AG08396 (cell line): ENCODE measurements at places on chromosomes 2 and 18.

GRCh38 chr2:35454966-35455638, 900.5 kb upstream of the CRIM1 start:
- DNase-seq = no peak

- DNase-seq = peak; percentile 93
Measured at GRCh38 chr2:38076710-38077430, 919 bp upstream of the CYP1B1 start.

GRCh38 chr2:197647961-197648690, 27.3 kb downstream of the RFTN2 start:
- DNase-seq = peak; percentile 52

DNA sequence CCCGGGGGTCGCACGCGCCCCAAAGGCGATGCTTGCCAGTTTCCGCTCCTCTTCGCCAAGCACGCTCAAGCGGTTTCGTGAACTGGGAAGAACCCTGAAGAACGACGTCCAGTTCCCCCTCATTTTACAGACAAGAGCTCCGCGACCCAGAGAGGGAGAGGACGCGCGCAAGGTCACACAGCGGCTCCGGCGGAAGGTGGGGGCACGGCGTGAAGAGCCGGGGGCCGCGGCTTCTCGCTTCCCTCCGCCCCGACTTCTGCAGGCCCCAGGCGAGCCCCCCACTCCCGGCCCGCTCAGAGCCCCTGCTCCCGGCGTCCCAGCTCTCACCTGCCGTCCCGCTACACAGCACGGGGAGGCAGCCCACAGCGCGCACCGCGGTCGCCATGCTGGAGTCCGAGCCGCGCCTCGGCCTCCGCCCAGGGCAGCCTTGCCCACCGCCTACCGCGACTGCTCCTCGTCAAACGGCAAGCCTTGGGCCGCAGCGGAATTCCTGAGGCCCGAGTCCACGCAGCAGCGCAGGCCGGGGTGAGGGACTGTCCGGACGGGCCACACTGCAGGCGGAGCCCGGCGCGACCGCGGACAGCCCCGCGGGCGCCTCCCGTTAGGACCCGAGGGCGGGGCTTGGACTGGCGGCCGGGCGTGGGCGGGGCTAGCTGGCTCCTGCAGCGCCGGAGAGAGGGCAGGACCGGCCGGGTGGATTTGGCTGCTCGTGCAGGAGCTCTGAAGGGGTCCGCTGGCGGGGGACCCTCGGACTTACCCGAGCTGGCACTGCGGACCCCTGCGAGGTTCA, at the start of gene MRPS5:
Gene MRPS5, minus strand, starts transcription at position 402 of the 790 bp plus-strand sequence. Its CDS starts 17 bp downstream, at position 385.
- DNase-seq = peak; percentile 98

DNA sequence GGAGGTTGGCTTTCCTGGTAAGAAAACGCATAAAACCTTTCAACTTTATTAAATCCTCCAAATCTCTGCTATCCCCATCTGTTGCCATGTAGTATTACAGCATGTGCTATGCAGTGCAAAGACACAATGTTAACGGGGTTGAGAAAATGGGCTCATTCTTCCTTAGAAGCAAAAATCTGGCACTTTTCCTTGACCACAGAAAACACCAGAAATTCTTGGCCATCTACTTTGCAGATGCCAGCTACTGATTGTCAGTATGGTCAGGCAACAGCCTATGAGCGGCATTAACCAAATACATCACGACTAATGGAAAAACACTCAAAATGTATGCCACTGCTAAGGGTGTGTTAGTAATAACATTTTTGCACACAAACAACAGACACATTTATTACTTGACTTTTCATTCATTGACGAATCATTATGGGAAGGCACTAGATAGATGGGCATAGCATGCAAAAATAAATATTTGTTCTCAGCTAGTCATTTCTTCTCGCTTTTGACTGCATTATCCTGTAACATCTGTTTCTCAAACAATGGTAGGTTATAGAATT, 65.2 kb upstream of the CRIM1 start:
- no peak for DNase-seq

- DNase-seq = no peak
Measured at GRCh38 chr2:68391869-68392268, 26.8 kb downstream of the PLEK start.

DNA sequence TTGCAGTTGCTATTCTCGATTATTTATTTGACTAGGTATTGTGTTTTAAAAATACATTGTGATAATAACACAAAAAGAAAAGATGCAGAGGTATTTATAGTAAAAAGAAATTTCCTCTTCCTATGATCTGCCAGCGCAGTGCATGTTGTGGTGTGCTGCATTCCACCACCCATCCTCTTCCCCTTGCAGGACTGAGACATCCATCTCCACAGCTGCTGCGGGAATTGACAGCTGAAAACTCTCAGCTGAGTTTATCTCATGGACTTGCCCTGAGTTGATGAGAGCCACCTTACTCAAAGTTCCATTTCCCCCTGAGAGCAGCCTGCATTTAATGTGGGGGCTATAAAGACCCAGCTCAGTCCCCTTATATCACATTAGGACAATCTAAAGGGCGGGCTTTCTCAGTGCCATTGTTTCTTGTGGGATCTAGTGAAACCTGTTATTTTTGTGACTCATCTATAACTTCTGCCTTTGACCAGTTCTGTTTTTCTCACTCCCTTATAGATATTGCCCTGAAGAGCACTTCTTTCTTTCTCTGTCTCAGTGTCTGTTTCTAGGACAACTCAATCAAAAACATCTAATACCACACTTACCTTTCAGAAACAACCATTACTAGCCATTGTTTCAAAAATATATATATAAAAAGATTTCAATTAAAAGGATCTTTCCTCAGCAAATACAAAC, 698.5 kb downstream of the NR4A2 start:
- DNase-seq = no peak

DNA sequence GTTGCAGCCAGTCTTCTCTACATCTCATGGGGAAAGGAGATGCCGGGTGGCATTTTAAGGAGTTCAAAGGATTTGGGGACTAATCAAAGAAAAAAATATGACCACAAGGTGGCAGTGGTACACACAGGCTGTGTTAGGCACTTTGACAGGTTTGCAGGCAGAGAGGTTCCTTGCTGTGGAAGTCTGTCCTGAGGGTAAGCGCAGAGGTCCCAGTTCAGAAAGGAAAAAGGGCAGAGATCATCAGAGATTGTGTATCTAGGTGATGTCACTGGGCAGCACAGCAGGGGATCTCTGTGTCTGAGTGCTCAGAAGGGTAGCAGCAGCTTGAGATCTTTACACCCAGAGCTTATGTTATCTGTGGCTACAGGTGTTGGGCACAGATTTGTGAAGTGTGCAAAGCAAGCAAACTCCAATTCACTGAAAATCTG, 231.4 kb downstream of the LRRTM1 start:
- DNase-seq = peak; percentile 69

GRCh38 chr18:13261661-13262357, 43.2 kb downstream of the LDLRAD4 start:
- no peak for DNase-seq

- DNase-seq = no peak
Measured at GRCh38 chr2:160940699-160941098, 219.5 kb upstream of the TANK start.

DNA sequence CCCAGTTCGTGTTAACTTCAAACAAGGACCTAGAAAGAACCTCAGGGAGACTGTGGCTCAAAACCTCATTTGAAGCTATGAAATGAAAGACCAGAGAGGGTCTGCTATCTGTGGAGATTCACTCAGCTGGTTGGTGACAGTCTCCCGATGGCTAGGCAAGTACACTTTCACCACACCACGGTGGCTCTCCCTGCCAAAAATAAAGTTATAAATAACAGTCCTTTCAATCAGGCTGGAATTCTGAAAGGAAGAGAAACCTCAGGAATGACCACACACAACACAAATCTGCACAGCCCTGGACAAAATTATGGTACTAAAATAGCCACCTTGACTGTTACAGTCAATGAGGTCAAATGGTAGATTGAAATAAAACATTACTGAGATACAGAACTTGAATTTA, 160.3 kb upstream of the ACAA2 start:
- no peak for DNase-seq

GRCh38 chr2:173210270-173211196, 134.9 kb downstream of the MAP3K20 start:
- peak; percentile 82 for DNase-seq

DNA sequence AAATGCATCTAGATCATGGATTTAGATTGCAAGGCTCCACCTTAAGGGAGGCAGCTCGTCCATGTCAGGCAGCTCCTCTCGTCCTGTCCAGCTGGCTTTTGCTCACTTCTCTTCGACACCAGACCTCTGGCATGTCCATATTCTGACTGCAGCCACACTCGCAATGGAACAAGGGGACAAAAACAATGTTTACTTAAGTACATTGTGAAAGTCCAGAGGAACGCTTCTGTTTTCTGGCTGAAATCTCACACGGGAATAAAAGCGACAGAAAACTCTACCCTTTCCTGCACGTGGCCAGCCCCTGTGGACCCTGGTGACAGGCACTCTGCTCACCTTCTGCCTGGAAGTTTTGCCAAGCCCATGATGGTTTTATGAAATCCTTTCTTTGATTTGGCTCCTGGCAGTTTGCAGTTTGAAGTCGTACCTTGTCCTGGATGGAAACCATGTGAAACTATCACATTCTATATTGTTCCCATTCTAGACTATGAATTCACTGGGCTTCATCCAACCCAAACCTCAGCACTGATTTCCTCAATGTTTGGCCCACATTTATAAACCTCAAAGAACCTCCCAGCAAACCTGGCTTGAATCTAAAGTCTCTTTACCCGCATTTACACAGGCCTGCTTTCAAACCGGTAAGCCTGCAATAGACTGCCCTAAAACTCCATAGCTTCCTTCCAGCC, 134.3 kb upstream of the PIEZO2 start:
- no peak for DNase-seq

GRCh38 chr18:48784656-48785055, 166.1 kb downstream of the SMAD7 start:
- no peak for DNase-seq

DNA sequence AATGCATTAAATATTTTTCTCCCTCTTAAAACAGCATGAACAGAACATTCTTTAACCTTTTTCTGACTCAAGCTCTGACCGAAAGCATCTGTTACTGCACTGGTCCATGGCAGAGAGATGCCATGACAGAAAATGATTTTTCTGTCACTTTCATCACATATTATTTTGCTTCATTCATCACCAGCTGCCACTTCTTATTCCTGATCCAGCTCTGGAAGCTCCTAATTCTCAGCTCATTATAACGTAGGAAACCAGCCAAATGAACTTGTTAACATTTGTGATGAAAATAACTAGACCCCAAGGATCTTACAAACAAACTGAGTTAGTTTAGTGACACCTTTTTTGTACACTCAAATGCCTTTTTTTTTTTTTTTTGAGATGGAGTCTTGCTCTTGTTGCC, 7.6 kb upstream of the CFLAR start:
- DNase-seq = no peak

DNA sequence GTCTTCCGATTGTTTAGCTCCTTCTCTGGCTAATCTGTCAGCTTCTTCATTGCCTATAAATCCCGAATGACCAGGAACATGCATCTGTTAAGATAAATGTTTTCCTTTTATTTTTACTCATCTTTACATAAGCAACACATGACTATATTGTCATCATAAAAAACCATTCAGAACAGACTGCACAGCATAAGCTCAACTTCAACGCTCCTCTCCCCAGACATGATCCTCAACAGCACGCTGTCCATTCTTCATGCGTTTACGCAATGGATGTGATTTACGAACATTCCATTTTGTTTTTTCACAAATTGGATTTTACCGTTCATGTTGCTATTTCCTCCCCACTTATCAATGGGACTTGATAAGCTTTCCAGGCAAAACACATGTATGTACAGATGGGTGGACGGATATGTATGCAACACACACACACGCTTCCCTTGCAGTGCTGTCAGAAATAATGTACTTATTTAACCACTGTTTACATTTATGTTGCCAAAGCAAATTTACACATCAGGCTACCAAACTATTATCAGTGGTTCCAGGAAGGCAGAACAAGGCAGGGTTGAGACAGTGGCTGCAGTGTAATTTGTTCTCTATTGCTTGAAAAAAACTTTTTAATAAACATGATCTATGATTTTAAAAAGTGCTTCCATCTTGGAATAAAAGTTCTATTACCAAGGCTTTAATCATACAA, 12.2 kb downstream of the RNASEH1 start:
- no peak for DNase-seq

DNA sequence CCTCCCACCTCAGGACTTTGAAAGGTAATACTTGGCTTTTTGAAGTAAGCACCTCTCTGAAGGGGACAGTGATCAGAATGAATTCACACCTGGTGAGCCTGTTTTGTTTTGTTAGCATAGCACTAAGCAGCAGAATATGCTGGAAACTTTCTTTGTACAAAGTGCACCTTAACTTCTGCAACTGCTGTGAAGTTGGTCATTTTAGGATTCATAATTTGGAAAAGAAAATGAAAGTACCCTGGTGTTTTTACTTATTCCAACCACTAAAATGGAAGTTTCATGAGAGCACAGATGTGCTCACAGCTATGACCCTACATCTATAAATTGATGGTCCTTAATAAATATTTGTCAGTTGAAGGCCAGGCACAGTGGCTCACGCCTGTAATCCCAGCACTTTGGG, 257.8 kb upstream of the STON1 start:
- DNase-seq = no peak

DNA sequence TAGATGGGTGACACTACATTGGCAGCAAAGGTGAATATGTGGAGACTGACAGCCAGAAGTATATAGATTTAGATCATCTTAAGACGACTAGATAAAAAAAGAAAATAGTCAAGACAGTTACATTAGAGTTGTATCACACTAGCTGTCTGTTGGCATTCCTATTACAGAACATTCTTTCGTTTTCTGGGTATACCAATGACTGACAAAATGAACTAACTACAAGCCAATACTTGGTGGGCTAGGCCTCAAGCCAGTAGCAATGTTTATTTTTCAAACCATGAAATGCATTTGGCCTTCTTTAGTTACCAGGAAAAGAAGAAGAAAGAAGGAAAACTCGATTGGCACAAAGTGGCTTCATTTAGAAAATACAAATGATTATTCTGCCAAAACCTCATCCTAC, 944.9 kb upstream of the ZEB2 start:
- no peak for DNase-seq

GRCh38 chr2:202337706-202338346, 38.3 kb upstream of the BMPR2 start:
- DNase-seq = no peak
